ENCODE measurements at places on chromosomes 1 and 21.

- no peak for DNase-seq
Measured at GRCh38 chr1:36520771-36521420, 38.2 kb upstream of the CSF3R start.

DNA sequence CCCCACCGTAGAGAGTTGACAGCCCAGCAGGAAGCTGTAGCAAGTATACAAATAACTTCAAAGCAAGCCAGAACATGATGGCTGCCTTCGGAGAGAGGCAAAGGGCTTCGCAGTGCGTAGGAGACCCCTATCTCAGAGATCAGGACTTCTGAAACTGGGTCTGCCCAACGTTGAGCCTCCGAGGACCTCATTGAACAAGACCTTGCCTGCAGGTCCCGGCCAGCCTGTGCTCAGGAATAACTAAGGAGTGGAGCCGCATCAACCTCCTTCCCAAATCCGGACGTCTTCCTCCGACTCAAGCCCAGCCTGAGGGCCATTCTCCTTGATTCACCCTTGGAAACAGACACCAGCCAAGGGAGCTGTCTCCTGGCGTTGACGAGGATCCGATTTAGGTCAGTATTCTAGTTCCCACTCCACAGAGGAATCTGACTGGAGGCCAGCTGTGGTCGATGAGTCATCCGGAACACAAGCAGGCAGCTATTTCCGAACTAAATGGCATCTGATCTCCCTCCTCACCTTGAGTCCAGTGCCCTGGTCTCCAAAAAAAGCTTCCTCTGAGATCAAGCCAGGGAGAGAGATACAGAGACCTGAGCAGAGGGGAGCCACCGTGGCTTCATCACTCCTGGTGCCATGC, 166.5 kb upstream of the COA6 start:
- no peak for DNase-seq

GRCh38 chr21:31713973-31714740, 17.8 kb downstream of the SCAF4 start:
- no peak for DNase-seq

DNA sequence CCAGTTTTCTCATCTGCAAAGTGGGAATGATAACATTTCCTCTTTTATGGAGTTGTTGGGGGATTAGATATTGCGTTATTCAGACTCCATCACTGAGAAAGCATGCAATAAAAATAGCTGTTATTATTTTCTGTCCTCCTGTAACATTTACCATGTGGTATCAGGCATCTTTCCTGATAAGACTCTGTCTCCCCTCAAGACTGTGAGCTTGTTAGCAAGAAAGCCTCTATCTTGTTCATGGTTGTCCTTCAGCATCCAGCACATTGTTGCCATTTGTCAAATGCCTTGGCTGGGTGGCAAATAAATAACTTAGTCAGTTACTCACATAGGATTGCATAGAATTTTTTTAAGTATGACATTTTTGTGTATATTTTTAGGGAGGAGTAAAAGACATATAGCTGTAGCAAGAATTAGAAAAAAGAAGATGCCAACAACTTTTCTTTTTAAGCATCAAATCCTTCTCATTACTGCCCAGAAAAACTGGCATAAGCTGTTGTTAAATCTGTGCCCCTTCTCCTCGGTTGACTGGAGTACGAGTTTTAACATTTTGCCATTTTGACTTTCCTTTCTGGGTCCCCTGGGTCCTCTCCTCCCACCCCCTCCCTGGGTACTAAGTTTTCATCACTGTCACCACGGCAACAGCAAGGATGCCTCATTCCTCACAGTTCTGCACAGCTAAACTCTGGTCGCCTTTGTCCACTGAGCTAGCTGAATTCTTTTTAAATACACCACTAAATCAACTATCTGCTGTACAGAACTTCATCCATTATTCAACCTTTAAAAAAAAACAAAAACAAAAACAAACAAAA, 1.0 kb upstream of the JAM2 start:
- DNase-seq = no peak

- no peak for DNase-seq
Measured at GRCh38 chr1:23634518-23634839, 57.1 kb upstream of the RPL11 start.

DNA sequence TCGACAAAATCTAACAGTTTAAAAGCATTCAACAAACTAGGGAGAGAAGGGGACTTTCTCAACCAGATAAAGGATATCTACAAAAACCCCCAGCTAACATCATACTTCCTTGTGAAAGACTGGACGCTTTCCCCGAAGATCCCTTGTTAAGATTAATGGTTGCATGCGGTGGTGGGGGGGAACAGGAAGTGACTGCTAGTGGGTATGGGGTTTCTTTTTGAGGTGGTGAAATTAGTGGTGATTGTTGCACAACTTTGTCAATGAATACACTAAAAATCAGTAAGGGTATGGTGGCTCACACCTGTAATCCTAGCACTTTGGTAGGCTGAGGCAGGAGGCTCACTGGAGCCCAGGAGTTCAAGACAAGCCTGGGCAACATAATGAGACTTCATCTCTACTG, 26.9 kb upstream of the EYA3 start:
- DNase-seq = peak; percentile 20

GRCh38 chr1:200783926-200784325, 45.2 kb downstream of the CAMSAP2 start:
- no peak for DNase-seq

DNA sequence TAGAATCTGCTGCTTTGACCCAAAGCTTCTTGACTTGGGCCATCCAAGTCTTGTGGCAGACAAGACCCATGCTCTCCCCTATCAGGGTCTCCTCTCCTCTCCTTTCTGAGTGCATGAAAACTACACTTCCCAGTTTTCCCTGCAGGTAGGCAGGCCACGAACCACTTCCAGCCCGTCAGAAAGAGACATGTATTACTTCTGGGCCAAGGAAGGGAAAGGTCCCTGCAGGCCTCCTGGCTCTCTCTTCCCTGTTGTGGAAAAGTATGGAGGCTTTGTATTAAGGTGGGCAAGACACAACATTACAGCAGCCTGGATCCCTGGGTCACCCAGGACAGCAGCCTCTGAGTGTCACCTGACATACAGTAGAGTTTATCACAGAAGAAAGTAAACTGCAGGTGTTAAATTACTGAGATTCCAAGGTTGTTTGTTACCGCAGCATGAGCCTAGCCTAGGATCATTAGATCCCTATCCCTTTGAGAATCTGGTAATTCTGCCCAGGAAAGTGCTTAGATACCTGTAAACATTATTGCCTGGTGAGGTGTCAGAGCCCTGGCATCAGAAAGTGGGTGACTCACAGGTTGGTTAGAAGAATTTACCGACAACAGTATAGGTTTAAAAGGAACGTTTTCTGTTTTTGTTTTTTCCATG, 717.3 kb downstream of the MATN1 start:
- DNase-seq = no peak

- DNase-seq = no peak
Measured at GRCh38 chr1:17734609-17735008, 20.5 kb upstream of the ACTL8 start.

GRCh38 chr1:223845037-223845809, 524 bp downstream of the TP53BP2 start:
- peak; percentile 32 for DNase-seq

DNA sequence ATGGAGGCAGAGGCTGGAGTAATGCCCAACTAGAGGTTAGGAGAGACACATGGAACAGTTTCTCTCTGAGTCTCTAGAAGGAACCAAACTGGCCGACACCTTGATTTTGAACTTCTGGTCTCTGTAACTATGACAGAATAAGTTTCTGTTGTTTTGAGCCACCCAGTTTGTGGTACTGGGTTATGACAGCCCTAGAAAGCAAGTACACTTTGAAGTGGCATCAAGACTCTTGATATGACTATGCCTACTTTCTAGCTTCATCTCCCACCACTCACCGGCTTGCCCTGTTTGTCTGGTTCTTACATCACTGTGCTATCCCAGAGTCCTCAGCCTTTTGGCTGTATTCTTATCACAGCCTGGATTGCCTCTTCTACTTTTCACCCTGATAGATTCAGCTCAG, 230.3 kb upstream of the USP24 start:
- DNase-seq = no peak

DNA sequence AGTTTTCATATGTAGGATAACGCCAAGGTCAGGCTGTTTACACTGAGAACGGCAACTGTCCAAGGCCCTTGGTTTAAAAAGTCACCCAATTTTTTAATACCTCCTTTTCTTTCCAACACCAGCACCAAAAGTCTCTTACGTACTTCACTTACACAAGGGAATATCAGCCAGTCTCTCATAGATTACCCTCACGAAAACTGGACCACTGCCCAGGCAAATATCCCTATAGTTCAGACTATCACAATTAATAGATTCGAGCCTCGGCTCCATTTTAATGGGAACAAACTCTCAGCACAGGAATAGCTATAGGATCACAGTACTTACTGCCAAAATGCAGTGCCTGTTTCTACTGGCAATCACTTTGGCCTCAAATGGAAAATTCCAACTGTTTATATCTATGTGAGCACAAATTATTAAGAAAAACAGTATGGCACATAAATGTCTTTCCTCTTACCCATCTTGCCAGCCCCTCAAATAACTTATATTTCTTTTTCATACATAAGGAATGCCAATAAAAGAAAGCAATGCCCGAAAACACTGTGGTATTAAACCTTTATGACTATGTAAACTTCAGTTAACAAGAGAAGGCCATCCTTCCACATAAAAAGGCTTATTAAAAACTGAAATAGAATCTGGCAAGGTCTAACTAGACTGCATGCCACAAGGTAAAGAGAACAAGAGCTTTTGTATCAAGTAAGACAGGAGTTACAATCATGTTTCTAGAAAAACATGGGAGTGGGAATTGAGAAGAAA, 97.8 kb downstream of the SLC45A1 start:
- no peak for DNase-seq

DNA sequence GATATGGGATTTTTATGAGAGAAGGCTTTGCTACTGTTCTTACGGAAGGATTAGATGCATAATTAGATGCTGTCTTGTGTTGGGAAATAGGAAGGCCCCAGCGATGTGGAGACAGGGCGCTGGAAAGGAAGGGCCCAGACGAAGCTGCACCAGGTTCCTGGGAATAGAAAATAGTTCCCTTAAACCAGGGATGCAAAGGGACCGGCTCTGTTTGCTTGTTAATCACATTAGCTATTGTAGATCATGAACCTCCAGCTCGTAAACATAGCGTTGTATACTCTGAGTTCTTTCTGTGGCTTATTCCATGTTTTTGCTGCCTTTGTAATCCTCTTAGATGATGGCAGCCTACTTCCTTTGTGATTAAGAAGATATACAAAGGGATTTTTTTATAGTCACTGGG, 79.8 kb upstream of the COX20 start:
- DNase-seq = no peak

DNA sequence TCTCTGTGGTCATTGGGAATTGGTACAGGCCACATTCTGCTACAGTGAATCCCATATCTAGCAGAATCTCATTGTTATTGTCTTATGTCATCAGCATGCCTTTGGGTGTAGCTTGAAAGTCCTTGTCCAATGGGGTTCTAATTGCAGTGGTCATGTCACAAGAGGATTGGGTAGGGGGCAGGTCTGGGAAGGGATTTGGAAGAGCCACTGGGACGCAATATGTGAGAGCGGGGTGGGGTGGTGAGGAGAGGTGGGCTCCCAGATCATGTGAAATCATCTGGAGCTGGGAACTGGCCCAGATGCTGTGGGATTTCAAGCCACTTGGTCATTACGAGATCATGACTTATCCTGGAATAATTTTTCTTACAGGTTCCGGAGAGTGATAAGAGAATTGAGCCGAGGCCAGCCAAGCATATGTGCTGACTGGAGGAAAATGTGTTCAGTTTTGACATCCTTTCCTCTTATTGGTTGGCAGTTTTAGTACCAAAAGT, 16.3 kb downstream of the CNIH3 start:
- no peak for DNase-seq

- no peak for DNase-seq
Measured at GRCh38 chr1:81876901-81877733, 76.4 kb downstream of the ADGRL2 start.

DNA sequence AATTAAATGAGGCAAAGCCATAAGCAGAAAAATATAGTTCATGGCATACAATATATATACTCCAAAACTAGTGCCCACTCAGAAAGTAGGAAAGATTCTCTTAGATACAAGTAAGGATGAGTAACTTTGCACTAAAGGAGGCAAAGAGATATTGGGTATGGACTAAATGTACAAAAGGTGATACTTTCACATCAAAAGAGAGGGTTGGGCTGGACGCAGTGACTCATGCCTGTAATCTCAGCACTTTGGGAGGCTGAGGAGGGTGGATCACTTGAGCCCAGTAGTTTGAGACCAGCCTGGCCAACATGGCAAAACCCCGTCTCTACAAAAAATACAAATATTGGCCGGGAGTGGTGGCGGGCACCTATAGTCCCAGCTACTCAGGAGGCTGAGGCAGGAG, 6.7 kb downstream of the KYAT3 start:
- DNase-seq = no peak

DNA sequence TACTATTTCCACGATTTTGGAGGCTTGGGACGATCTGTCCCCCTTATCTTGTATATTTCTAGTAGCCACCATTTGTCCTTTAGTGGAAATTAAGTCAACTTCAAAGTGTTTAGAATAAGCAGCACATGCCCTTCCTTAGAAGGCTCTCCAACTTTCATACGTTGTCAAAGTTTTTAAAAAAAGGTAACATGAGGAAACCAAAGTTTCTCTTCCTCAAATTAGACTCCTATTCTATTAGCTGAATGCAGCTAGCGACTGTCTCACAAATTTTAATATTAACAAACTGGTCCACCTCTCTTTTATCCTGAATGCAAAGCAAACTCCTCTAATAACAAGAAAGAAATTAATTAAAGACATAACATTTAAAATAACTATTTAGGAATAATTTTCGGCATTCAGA, 6.9 kb downstream of the C1orf174 start:
- DNase-seq = no peak

DNA sequence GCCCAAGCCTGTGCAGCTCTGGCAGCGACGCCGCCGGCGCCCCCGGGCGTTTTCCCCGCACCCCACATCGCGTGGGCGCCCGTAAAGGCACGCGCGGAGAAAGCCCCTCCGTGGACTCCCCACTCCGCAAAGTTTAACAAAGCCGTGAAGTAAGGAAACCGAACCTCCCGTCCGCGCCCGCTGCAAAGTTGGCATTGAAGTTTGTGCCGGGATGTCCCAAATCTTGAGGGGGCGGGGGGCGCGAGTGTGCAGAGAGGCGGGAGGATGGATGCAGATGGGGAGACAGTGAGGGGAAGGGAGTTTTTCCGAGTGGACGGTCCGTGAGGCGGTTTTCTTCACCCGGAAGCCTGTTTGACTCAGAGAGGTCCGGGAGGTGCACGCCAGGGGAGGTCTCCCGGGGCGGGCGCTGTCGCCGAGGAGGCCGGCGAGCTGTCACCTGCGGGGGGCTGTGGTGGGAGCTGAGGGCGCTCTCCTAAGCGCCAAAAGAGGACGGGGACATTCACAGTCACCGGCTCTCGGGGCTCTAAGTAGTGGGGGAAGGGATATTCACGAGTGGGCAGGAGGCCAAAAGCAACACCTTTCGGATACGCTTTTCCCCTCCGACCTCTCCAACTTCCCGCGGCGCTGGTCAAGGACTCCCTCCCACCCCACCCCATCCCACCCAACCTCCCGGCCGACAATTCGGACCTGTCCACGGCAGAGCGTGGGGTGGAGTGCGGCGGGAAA, 1.3 kb downstream of the WLS start:
- no peak for DNase-seq

DNA sequence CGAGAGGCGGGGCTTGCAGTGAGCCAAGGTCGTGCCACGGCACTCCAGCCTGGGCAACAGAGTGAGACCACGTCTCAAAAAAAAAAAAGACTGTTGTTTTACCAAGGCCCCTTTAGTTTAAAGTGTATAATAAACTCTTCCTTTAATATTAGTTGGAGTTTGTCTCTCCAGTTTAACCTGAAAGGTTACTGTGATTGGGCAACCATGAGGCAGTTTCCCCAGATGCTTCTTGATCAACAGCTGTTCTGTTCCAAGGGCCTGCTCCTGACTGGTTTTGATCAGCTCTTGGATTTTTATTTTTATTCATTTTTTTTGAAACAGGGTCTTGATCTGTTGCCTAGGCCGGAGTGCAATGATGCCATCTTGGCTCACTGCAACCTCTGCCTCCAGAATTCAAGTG, 18.1 kb upstream of the C2CD2 start:
- DNase-seq = no peak

All from activated T-cell treated with anti-CD3 and anti-CD28 coated beads for 24 hours (primary cell).